BJ (cell line): ENCODE measurements at places on chromosomes 5 and 9.

GRCh38 chr5:100903039-100903887 lies at the start of gene ST8SIA4:
Gene ST8SIA4 (minus strand): TSS chr5:100903282. CDS start chr5:100902955, 327 bp downstream.
- no peak for DNase-seq

GRCh38 chr5:149037817-149038216 lies 25.0 kb downstream of the SH3TC2 start:
- DNase-seq, result no peak

GRCh38 chr5:117733051-117733450 lies 1158.4 kb upstream of the SEMA6A start:
- no peak for DNase-seq

GRCh38 chr5:126056851-126057622 lies 366.2 kb upstream of the GRAMD2B start:
- DNase-seq, result no peak

- DNase-seq, result no peak
These were observed 1642.7 kb upstream of the WWC1 start for GRCh38 chr5:166648736-166649135.

DNA sequence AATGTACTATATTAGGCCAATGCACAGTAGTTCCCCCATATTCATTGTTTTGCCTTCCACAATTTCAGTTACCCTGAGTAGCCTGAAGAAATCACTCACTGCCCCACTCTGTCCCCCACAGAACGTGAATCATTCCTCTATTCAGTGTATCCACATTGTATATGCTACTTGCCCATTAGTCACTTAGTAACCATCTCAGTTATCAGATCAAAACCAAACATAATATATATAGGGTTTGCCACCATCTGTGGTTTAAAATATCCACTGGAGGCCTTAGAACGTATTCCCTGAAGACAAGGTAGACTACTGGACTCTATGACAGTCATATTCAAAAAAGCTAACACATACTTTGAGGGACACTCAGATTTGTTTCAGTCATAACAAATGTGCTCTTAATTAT lies 465.7 kb upstream of the RGMB start:
- no peak for DNase-seq

DNA sequence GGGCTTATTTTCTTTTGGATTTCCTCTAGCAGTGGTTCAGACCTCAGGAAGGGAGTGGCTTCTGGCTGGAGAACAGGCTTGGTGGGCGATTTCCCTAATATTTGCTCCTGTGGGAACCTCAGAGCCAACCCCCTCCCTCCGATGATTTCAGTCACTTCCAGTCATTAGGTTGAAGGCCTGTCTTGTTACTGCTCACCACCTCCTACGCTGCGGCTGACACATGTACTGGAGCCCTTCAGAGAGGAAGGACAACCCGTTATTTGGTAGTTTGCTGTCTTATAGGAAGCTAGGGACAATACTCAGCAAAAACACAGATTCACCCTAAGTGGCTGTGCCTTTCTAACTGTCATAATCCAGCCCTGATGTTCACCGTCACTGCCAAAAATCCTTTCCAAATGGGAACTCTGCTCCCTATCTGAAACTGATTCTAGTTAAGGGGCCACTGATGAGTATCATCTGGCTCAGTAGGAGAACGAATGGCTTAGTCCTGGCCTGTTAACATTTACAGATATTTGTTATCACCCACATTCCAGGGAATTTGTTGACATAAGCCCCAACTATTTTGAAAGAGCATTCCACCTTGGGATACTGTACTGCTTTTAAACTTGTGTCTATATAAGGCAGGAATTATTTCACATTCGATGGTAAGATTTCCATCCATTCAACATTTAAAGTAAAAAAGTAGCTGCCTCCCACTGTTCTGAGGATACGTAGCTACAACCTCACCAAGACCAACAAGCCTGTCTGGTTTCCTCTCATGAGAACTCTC lies 29.3 kb upstream of the ANKH start:
- DNase-seq, result peak; percentile 66

- DNase-seq, result no peak
These were observed 507.9 kb upstream of the DAP start for GRCh38 chr5:11268891-11269290.

GRCh38 chr9:125043631-125044030 lies 99.7 kb downstream of the SCAI start:
- DNase-seq, result no peak

- DNase-seq, result no peak
These were observed 84.5 kb downstream of the TMEM167A start for GRCh38 chr5:82992646-82993045.

DNA sequence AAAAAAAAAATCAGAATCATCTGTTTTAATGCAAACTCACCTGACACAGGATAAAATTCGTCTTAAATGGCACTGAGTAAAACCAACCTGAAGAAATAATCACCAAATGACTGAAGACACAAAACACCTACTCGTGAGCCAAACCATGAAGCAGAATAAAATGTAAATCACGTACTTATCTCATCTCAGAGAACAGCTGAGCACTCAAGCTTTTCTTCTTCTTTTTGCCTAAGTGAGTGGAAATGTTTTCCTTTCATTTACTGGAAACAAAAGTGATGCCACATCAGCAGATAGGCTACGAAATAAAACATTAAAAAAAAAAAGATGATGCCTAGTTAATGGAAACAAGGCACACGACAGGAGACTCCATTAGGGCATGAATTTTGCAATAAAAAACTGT lies 36.4 kb downstream of the ATPSCKMT start:
- no peak for DNase-seq

DNA sequence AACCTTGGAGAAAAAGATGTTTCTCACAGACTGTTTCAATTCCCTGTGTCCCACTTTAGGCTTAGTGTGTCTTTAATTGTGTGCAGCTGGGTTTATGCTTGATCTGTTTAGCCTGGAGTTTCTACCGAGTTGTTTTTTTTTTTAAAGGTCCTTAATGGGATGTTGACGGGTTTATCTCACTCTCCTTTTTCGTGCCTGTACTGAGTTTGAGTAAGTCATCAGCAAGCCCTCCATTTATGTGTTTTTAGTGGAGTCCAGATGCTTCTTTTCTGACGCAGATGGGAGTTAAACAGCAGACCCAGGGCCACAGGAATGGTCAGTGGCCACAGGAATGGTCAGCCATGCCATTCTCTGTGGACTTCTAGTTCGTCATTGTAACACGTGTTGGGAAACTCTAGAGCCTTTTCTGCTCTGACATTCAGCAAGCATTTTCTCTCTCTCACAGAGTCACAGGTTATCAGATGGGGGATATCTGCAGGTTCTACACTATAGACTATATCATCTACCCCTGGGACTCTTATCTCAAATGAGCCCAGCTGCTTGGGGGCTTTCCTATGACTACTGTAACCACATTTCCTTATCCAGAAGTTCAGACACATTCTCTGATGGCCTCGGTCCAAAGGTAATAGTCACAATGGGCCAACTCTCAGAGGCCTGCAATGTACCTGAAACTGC lies 190.5 kb downstream of the TTLL11 start:
- peak; percentile 100 for DNase-seq

DNA sequence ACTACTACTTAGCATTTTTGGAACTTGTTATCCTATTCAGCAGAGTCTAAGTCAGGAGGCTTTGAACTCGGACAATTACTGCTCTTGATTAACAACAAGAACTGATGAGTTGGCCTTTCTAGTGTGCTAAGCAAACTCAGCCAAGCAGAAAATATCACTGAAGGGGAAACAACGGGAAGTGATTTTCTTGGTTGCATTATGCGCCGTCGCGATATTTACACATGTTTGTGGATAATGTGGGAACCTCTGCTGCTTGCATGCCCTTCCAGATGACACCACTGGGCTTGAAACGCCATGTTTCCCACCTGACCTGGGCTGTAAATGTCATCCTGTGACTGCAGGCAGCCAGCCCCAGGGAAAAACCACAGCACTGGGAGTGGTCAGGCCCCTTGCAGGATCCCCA lies 205.5 kb downstream of the PAX5 start:
- no peak for DNase-seq

GRCh38 chr9:93267091-93267541 lies 83.2 kb downstream of the WNK2 start:
- DNase-seq, result no peak

GRCh38 chr9:134689321-134690181 lies 47.9 kb downstream of the COL5A1 start:
- DNase-seq, result no peak
